ENCODE measurements at places on chromosomes 1 and 21.

- DNase-seq, result no peak
These were observed 1.5 kb downstream of the S100A8 start for GRCh38 chr1:153389401-153389800.

GRCh38 chr21:33211732-33212131, 18.0 kb upstream of the IFNAR2 start:
- DNase-seq, result no peak

DNA sequence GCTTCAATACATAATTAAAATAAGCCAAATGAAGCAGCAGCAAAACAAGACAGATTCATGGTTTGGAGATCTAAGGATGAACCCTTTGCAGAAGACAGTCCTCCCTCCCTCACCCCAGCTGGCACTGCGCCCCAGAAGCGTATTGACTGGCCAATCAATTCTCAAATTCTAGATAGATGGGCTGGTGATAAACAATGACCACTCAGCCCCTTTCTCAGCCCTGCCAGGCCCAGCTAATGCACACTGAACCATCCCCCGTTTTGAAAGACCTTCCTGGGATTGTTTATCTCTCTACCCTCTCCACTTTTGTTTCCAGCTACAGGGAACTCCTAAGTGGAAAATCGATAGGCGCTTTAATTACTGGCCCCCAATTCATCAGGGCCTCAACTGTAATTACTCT, 29.0 kb downstream of the TNR start:
- no peak for DNase-seq

DNA sequence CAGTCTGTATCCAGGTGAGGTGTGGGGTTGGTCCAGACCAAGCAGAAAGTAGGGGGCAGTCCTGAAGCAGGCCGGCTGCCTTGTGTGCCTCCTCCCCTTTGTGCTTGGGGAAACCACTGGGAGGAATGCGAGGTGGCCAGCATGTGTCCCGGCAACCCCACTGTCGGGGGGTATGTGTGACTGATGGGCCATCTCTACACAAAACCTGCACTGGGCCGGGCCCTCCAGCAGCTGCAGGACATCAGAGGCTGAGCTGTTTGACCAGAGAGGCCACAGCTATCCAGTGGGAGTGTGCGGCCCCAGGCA, 33.3 kb downstream of the TMEM51 start:
- DNase-seq, result no peak

DNA sequence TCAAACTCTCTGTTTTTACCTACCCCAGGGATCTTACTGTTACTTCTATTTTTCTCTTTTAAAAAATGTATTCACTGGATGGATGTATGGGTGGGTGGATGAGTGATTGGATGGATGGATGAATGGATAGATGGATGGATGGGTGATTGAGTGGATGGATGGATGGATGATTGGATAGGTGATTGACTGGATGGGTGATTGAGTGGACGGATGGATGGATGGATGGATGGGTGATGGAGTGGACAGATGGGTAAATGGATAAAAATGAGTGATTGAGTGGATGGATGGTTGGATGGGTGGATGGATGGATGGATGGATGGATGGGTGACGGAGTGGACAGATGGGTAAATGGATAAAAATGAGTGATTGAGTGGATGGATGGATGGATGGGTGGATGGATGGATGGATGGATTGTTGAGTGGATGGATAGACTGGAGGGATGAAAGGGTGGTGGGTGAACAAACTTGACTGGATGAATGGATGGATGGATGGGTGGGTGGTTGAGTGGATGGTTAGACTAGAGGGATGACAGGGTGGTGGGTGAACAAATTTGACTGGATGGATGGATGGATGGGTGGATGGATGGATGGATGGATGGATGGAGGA, 118.0 kb upstream of the ZBTB40 start:
- DNase-seq, result no peak

- DNase-seq, result no peak
These were observed 234.9 kb downstream of the RHOU start for GRCh38 chr1:228969953-228970800.

GRCh38 chr1:63922848-63923247, 149.0 kb downstream of the ROR1 start:
- DNase-seq, result no peak

DNA sequence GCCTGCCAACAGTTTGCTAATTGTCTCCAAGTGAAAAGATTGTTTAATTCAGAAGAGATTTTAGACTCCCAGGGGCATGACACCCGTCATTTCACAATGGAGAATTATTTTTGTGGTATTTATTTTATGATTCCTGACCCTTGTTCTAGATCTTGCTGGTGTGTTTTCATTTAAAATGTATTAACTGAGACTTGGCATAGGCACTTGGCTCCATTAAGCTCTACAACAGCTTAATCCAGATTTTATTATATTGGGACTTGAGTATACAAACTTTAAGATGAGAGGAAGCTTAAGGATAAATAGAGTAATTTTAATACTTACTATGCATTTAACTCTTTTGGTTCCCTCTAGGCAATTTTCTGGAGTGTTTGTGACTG, 101.3 kb upstream of the KCNE2 start:
- DNase-seq, result no peak

DNA sequence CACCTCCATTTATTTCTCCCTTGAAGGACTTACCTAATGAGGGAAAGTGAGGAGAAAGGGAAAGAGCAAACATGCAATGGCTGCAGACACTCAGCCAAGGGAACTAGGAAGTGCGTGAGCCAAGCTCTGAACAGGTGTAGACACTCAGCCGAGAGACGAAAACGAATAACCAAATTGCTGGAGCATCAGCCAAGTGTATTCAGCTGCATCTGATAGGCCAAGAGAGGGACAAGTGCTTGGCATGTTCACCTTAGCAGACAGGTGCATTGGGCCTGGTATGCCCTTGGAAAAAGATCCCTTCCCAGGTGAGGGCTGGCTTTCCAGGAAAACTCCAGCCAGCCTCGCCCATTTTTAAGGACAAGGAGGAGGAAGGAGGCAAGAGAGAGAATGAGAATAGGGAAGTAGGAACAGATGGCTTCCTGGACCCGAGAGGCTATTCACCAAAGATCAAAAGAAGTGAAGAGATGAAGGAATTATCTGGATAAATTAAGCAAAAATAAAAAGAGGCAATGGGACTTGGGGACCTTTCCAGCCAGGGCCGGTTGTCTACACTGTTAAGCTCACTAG, 184.7 kb downstream of the TOMM20 start:
- DNase-seq, result no peak

- no peak for DNase-seq
These were observed 4.0 kb downstream of the CLCA1 start for GRCh38 chr1:86472767-86473166.

DNA sequence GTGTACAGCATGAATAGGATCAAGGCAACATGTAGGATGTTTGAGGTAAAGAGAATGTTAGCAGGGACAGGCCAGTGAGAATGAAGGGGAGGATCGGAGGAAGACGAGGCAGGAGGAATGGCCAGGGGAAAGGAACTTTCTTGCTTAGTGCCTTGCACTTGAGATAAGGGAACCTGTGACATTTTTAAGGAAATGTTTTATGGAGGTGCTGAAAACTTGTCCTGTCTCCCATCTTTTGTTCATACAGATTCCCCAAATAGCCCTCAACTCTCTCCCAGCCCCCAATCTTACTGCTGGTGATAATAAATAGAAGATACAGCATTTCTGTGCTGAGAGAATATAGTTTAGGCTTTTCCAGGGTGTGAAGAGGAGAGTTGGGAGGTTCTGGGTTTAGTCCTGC, 13.6 kb downstream of the ATP8B2 start:
- DNase-seq, result no peak

- DNase-seq, result no peak
These were observed 39.5 kb upstream of the DMBX1 start for GRCh38 chr1:46450160-46450517.

GRCh38 chr1:21814241-21814918, 2.3 kb downstream of the LDLRAD2 start:
- DNase-seq, result no peak

GRCh38 chr1:152954436-152954835, 7.4 kb downstream of the SPRR5 start:
- DNase-seq, result no peak

DNA sequence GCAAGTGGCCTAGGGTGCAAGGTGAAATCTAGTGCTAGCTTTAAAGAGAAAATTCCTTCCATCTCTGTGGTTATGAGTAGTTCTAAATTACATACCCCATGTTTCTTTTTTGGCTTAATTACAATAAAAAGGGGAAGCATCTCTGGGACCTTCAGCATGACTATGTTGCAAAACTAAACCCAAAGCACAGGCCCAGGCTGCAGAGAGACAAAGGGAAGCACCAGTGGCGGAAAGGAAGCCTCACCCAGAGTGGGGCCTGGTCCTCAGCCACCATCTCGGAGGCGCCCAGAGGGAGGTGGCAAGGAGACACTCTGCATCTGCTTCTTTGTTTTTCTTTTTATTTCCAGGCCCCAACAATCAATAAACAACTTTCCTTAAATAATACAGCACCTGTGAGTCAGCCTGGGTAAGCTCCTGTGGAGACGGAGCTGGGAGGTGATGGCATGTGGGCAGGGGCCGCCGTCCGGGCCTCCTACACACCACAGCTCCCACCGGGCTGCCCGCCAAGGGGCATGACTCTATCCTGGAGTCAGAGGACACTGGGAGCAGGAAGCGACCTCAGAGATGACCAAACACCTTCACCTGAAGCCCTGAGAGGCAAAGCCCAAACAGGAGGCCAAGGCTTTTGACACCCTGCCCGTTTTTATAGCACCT, 21.7 kb downstream of the ITPKB start:
- no peak for DNase-seq

DNA sequence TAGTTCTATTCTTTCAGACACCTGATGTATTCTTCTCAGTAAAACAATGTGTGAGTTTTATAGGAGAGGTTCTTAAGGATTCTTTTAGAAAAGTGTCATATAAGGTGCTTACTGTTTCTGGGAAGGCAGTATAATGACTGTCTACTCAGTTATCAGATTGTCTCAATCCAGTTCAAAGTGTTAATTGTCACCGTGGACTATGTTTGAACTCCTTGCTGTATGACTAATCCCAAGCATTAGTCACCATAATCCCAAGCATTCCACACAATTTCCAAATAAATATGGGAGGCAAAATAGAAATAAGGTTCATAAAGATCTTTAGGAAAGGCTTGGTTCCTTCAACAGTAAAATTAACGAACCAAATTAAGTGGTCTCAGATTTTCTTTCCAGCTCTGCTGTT, 342.1 kb upstream of the NR5A2 start:
- no peak for DNase-seq

DNA sequence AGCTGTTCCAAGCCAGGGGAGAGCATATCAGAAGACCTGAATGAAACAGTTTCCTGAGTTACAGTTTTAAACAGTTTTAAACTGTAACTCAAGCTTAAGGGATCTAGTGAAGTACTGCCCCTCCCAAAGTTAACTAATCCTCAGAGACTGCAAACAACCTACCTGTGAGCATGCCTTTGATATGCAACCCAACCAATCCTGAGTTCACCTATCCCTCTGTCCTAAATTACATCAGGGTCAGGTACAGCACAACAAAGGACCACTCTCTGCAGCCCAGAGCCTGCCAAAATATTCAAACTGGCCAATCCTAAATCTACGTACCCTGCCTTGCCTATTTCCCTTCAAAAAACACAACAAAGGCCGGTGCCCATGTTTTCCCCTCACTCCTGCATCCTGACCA, 32.8 kb upstream of the RAVER2 start:
- DNase-seq, result no peak

GRCh38 chr1:68051475-68051874, 1.0 kb upstream of the DIRAS3 start:
- no peak for DNase-seq

- DNase-seq, result no peak
These were observed 2.2 kb downstream of the FOXD2 start for GRCh38 chr1:47439819-47440598.

DNA sequence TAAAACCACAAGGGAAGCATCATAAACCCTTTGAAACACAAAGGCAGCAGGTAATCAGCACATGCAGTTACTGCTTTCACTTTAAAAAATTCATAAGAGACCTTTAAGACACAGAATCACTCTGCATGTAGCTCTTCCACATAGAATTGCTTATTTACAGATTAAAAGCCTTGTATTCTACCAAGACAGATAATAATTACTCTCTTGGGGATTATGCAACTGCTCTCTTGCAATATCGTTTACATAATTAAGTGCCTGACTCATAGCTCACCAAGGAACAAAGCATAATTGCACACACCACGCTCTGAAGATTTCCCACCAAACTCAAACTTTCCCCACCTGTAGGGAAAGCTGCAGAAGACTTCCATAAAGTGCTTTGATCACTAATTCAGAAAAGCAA, 87.9 kb downstream of the VAV3 start:
- no peak for DNase-seq

DNA sequence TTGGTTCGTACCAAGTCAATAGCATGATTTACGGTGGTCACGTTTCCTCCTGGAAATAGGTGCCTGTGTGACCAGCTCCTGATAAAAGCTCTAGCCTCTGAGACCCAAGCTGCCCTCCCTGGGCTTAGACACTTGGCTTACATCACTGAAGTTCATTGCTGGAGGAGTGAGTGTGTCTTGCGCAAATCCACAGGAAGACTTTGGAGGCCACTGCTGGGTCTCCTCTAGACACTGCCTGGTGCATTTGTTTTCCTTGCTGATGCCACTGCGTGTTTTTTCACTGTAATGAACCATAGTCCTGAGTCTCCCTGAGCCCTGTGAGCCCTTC, 230.6 kb downstream of the DSCAM start:
- no peak for DNase-seq

DNA sequence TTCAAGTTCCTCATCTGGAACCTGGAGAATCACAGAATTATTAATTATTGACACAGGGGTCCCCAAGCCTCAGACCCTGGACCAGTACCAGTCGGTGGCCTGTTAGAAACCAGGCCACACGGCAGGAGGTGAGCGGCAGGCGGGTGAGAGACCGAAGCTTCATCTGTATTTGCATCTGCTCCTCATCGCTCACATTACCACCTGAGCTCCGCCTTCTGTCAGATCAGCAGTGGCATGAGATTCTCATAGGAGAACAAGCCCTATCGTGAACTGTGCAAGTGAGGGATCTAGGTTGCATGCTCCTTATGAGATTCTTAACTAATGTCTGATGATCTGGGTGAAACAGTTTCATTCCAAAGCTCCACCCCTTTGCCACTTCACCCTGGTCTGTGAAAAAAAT, 125.9 kb downstream of the C1orf21 start:
- no peak for DNase-seq

DNA sequence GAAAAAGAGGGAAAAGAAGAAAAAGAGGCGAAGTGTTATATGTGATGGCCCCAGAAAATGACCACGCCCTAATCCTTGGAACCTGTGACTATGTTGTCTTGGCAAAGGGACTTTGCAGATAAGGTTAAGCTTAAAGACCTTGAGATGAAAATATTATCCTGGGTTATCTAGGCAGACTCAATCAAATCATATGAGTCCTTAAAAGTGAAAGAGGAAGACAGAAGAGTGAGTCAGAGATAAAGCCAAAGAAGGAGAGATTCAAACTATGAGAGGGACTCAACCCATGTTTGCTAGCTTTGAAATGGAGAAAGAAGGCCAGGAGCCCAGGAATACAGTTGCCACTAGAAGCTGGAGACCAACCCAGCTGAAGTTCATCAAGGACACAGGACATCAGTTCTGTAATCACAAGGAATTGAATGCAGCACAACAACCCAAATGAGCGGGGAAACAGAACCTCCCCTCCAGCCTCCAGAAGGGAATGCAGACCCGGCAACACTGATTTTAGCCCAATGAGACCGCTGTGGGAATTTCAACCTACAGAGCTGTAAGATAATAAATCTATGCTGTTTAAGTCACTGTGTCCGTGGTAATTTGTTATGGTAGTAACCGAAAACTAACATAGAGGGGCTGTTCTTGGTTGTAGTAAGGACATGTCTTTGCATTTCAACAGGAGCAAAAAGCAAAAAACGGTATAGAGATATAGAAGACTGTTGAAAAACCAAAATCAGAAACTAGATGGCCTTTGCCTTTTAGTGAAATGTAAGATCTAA, 4.2 kb upstream of the RGS8 start:
- DNase-seq, result no peak

GRCh38 chr1:151060007-151060656, at the start of gene MLLT11:
TSS of gene MLLT11 (plus strand) at chr1:151060397. CDS start at chr1:151067225, 6,828 bp downstream.
- DNase-seq, result no peak
